ENCODE measurements at places on chromosomes 2 and 18.

DNA sequence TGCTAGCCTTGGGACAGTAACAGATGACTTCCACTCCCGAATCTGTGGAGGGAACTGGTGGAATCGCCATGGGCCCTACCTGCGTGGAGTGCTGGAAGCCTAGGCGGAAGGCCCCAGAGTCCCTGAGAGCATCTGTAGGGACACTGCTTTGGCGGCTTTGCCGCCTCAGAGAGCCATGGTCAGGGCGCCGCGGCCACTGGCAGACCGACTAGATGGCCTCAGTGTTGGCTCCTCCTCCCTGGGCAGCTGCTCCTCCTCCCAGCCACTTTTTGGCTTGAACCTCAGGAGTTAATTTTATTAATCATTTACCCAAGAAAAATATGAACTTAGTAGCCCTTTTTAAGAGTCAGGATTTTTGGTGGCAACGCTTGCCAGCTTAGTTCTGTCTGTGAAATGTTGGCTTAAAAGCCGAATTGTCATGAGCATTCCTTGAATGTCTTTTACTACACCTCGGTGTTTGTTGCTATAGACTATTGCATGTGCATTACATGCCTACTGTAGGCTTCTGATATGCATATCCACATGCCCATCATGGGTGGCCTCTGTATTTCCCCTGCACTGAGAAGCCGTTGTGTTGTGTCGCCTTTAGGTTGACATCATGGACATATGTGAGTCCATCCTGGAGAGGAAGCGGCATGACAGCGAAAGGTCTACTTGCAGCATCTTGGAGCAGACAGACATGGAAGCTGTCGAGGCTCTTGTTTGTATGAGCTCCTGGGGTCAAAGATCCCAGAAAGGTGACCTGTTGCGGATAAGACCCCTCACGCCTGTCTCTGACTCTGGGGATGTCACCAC is 2.4 kb downstream of the KLF11 start:
- DNase-seq = no peak
- no peak overlapping the region for H3K4me3 ChIP-seq
- H3K27me3 ChIP-seq = no peaks in the 10 kb centered on the region
- peaks cover 35% of the 10 kb centered on the region for H3K4me1 ChIP-seq
- peaks cover 20% of the 10 kb centered on the region for H3K36me3 ChIP-seq

GRCh38 chr18:14928396-14928795 is 180.4 kb downstream of the ANKRD30B start:
- no peak overlapping the region for H3K4me3 ChIP-seq
- no peaks in the 10 kb centered on the region for H3K4me1 ChIP-seq
- H3K27me3 ChIP-seq = no peaks in the 10 kb centered on the region
- DNase-seq = no peak
- no peak overlapping the region for H3K27ac ChIP-seq

DNA sequence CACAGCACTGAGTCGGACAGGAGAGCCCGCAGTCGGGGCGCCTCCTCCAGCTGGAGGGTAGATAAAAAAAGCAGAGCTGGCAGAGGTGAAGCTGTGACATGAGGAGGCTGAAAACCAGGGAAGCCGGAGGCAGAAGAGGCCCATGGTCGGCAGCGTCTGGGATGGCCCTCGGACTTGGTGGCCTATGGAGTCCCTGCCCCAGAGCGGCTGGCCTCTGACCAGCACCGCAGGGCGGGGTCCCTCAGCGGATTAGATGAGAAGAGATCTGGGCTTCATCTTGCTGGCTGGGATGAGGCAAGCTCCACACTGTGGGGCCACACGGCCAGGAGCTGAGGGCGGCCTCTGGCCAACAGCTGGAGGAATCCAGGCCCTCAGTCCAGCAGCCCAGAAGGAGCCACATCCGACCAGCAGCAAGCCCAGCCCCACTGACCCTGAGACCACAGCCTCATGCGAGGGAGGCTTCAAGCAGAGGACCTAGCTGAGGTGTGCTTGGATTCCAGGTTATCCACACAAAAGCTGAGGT is 174.1 kb downstream of the EIPR1 start:
- DNase-seq = no peak
- H3K4me1 ChIP-seq = peaks cover 22% of the 10 kb centered on the region
- no peak overlapping the region for H3K27ac ChIP-seq
- H3K4me3 ChIP-seq = no peak overlapping the region
- H3K36me3 ChIP-seq = peaks cover 12% of the 10 kb centered on the region

- no peaks in the 10 kb centered on the region for H3K36me3 ChIP-seq
- no peak overlapping the region for H3K27ac ChIP-seq
- H3K4me3 ChIP-seq = no peak overlapping the region
- H3K27me3 ChIP-seq = no peaks in the 10 kb centered on the region
- no peak for DNase-seq
Measured at GRCh38 chr2:161983866-161984265, 90.1 kb downstream of the DPP4 start.
